ENCODE measurements at places on chromosomes 3 and 15.
A peak's percentile ranks its signal among the peaks of the same experiment; 100 is the strongest.

GRCh38 chr3:45479621-45480035, 91.3 kb downstream of the LARS2 start:
- DNase-seq, result peak; percentile 71

DNA sequence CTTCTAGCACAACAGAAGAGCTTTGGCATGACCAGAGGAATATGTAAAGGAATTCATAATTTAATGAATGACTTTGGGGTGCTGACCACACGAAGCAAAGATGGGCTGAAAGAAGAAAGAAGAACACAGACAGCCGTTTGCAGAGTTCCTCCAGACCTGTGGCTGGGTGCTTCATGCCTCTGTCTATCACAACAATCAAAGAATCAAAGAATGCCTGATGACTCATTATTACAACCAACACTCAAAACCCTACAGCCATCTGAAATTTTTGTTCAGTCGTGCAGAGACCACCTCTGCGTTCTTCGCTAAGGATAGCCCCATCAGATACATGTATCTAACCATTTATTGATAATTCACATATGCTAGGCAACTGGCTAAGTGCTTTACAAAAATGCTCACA, 129.0 kb upstream of the PRICKLE2 start:
- no peak for DNase-seq

DNA sequence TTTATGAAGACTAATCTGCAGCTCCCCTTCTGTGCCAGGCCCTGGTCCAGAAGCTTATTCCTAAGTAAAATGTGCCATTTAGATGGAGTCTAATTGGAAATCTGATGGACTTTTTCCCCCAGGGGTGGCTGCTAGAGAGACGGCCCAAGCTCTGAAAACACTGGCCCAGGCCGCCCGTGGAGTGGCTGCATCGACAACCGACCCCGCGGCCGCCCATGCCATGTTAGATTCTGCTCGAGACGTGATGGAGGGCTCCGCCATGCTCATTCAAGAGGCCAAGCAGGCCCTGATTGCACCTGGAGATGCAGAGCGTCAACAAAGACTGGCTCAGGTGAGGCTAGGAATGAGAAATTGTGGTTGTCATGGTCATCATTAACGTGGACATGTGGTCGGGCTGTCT, 305.8 kb upstream of the TPM1 start:
- DNase-seq, result no peak

DNA sequence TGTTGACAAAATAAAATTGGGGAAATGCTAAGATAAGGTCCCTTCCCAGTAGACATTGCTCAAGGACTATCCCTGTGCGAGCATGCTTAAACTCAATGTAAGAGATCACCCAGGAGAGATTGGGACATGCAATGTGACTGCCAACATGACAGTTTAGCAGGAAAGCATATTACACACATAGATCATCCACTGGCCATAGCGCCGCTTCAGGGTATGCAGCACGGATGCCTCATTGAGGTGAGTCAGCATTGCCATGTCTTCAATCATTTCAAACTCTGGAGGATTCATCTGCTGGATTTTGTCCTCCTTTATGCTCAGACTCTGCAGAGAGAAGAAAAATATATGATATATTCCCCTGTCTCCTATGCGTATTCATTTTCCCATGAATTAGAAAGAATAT, 8.9 kb downstream of the MYH15 start:
- DNase-seq, result no peak

DNA sequence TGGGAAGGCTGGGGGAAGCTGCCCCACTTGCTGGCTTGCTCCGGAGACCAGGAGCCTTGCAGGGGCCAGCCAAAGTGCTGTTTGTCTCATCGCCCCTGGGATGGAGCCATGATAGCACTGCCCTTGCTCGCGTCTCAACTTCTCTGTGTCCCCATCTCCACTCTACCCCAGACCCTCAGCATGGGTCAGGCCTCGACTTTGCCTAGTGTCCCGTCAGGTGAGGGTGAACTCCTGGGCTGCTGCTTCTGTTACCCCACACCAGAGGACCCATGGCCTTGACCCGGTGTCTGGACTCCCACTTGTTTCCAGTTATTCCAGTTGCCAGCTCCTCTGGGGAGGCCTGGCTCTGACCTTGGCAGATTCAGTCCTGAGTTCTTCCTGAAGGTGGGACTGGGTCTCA, 36.5 kb upstream of the DUSP7 start:
- no peak for DNase-seq

Measured in amniotic stem cell (primary cell).